ENCODE measurements at places on chromosomes 1 and 21.

- no peak for DNase-seq
Measured at GRCh38 chr1:19101244-19101643, 108.8 kb downstream of the UBR4 start.

DNA sequence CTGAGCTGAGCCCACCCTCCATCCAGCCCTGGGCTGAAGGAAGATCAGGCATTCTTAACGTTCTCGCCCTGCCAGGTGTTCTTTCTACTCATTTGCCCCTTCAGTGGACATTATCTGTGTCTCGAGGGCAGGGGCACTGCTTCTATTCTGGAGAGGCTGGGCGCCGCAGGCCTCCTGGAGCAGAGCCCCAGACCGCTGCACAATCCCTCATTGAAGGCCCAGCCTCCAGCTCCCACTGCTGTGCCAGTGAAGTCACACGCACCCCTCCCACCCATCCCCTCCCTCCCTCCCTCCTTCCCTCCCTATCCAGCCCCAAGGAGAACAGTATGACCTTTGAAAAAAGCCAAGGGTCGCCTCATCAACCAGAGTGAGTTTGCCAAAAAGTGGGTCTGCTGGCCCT, 76.7 kb downstream of the NFASC start:
- no peak for DNase-seq

- DNase-seq = no peak
Measured at GRCh38 chr1:183231545-183231944, 45.5 kb downstream of the LAMC2 start.

DNA sequence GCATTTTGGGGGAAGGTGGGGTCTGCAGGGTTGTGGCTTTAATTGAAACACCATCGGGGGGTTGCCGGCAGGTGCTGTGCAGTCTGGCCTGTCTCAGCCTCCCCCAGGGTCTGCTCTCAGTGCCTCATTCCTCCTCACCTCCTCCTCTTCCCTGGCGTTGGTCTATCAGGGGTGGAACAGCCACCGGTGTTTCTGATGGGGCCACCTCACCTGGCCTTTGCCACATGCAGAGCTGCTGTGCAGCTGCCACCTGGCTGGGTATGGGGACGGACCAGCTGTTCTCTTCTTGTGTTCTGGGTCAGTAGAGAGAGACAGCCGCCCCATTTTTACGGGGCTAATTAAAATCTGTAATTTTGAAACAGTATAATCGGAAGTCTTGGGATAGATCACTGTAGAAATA, 53.9 kb downstream of the SPSB1 start:
- no peak for DNase-seq

- DNase-seq = no peak
Measured at GRCh38 chr21:33033094-33033951, 7.6 kb downstream of the OLIG2 start.

DNA sequence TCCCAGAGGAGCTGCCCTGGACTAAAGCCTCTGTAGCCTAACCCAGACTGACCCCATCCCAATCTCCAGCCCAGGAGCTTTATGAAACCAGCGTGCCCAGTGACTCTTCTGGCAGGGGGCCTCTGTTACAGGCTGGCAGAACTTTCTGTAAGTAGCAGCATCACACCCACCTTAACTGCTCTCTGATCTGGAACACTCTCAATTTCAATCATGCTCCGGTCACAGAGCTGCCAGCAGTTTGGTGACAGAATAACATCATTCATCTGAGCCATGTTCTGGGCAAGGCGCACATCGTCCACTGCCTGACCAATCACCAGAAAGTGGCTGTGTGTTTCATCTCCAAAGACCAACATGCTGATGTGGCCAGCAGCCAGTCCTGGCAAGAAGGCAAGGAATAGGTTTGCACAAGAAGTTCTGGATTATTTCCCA, 14.7 kb downstream of the ADCY10 start:
- DNase-seq = no peak

DNA sequence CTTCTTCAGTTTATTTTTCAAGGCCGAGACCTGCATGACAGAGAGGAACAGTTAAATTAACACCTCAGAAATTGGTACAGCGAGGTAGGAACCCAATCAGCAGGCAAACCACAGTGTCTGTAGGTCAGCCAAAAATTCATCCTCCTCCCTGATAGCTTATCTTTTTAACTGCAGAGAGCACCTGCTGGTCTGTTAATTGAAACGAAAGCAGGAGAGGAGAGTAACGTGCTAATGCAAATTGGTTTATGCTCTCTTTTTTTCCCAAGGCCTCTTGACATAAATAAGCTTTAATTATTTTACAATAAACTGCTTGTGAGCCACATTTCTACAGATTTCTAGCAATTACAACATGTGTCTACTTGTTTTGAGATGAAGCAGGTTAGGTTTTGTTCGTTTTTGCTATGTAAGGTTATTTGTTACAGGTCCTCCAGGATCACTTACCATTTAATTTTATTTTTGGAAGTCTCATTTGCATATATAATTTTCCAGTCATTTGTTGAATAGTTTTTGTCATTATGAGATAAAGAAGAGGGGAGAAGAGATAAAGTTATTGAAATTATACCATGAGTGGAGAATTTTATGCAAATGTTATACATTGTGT, 179.9 kb downstream of the DENND1B start:
- no peak for DNase-seq

GRCh38 chr21:43972850-43973633, 39.1 kb upstream of the TRAPPC10 start:
- no peak for DNase-seq

DNA sequence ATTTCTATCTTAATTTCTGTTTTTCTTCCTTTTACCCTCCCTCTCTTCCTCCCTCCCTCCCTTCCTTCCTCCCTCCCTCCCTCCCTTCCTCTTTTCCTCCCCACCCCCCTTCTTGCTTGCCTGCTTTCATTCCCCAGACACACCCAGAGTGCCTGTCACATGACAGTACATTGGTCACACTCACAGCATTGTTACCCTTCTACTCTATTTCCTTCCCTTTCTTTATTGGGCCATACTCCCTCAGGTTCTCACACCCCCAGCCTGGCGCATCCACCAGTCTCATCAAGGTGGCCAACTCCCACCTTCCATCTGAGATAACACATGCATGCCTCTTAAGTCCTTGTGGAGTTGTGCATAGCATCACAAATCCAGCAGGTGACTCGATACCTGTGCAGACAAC, 10.9 kb downstream of the TMPRSS3 start:
- DNase-seq = no peak

GRCh38 chr21:42616446-42616845, 37.0 kb upstream of the PDE9A start:
- no peak for DNase-seq

DNA sequence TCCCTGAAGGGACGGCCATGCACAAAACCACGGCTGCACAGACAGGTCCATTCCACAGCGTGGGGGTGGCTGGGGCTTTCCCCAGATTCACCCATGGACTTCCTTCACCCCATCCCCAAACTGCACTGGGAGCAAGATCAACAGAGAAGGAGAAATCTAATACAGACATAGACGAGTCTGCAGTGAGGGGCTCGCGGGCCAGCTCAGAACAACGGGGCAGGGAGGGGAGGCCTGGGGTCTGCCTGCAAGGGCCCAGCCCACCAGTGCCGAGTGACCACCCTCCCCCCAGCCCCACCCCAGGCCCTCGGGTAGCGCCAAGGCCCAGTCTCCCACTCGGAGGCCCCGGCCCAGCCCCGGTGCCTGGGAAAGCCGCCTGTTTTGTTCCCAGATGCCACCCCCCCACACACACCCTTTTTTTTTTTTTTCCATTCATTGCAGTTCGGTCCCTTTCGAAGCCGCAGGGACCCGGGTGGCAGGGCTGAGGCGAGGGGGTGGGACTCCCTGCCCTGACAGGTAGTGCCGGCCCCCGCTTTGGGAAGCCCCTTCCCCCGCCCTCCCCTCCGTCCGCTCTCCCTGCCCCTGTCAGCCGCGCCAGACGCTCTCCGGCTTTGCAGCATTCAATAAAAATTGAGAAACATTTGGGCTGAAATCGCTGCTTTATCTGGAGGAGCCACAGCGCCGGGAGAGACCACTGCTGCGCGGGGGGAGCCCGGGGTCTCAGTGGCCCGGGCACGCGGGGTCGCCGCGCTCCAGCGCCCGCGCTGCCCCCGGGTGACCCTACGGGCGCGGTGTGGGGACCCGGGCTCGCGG, 543 bp upstream of the EPHB2 start:
- DNase-seq = no peak

GRCh38 chr1:116921301-116921885, 11.7 kb downstream of the PTGFRN start:
- no peak for DNase-seq

DNA sequence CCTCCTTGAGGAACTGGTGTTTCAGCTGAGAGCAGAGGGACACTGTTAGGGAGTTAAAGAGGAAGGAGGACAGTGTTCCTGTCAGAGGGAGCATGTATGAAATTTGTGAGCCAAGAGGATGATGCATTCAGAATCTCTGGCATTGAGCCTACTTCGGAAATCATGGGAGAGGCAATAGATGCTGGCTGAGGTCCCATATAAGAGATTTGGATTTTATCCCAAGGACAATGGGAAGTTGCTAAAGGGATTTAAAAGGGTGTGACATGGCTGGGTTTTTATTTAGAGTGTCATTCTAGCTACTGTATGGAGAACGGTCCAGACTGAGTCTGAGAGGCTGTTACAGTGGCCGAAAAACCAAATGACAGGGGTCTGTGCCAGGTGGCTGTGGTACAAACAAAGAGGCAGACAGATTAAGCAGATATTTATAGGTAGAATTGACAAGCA, 403.2 kb upstream of the B3GALT2 start:
- DNase-seq = no peak

GRCh38 chr1:36253161-36253862, 29.1 kb downstream of the THRAP3 start:
- no peak for DNase-seq

DNA sequence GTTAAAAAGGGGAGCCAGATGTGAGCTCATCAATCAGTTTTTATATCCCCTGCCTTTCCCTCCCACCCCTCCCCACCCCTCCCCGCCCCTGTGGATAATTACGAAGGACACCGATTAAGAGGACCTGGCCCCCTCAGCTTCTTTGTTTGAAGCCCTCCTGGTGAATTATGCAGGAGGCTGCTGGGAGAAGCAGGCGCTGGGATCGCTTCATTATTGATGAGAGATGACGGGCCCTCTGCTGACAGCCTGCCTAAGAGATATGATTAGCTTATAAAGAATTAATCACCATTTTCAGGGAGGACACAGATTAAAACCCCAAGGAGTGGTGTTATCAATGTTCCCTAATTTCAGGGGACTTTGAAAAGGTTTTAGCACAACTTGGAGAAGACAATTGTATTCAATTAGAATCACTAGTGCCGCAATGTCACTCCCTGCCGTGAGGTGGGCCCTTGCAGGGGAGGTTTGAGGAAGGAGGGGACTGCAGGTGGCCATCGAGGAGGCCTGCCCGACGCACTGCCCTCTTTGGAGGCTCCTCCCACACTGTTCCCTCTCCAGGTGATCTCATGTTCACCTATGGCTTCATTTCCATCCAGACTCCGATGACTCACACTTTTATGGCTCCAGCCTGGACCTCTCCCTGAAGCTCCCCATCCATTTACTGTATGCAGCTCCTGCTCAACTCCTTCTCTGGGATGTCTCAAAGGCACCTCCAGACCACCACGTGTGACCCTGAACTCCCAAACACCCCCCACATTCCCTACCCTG, 67.0 kb upstream of the KLHDC7A start:
- no peak for DNase-seq

DNA sequence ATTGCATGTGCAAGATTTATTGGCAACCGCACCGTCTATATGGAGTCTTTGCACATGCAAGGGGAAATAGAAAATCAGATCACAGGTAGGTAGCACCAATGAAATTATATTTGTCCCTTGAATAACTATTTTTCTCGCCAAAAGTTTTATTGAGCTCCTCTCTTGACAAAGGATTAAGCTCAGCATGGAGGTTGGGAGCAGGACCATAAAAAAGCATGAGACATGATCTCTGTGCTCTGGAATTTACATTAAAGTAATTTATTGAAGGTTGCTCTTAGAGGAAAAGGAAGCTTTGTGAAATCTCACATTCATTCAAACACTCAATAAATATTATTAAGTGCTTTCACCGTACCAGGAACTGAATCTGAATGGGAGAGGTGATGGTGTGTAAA, 66.0 kb upstream of the UBE2U start:
- no peak for DNase-seq

DNA sequence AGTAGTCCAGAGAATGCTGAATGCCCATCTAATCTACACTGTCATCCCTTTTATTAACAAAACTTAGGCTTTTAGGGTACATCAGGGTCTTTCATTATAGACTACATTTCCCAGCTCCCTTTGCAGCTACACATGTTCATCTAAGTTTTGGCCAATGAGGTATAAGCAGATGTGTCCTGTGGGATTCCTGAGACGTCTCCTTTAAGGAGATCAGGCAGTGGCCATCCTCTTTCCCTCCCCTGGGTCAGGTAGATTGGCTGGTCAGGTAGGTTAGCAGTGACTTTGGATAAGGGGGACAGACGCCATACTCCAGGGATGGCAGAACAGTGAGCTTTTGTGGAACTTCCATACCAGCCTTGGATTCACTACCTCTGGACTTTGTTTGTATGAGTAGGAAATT, 188.3 kb downstream of the FGGY start:
- no peak for DNase-seq

- no peak for DNase-seq
Measured at GRCh38 chr1:112528076-112528475, 19.3 kb downstream of the WNT2B start.

GRCh38 chr1:205715628-205716027, 34.4 kb downstream of the NUCKS1 start:
- no peak for DNase-seq

DNA sequence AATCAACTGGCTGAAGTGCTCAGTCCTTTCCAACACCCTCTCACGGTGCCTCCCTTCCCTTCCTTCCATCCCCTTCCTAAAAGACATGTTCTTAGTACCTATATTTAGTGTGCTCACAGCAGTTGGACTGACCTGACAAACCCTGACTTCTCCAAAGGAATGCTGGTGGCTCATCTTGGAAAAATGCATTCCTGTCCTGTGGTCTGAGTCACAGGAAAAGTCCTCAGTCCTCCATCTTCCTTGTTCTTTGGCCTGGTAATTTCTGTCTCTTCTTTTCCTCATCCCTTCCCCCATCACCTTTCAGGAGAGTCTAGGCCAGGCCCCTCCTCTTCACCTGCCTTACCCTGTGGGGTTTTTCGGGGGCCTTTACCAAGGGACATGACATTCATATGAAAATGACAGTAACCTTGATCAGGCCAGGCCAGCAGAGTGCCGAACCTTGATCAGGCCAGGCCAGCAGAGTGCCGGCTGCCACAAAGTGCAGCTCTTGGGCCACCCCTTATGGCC, 7.2 kb downstream of the ATP1B1 start:
- DNase-seq = no peak

DNA sequence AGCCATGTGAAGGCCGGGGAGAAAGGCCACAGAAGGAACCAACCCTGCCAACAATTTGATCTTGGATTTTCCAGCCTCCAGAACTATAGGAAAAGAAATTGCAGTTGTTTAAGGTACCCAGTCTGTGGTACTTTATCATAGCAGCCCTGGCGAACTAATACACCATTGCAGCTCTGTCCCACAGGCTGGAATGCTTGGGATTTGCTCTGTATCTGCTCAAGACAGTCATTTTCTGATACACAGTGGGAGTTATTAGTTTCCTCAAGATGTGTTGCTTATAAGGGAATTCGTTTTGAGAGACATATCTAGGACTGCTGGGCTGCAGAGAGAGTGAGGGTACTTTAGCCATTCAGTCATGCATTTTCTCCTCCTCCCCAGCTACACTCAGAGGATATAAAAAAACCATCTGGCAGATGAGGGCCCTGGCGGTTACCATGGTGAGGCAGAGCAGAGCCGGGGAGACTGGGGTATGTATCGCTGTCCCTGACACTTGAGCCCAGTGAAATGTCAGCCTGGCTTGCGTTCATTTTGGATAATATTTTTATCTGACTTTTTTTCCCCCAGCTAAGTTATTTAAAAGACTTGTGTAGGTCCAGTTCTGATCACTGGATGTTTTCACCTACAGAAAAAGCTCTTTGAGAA, 104.6 kb downstream of the DIRAS3 start:
- DNase-seq = no peak
